Substantia nigra (tissue), 51 donors: ENCODE measurements at places on chromosomes 4 and X.

- DNase-seq = no peak
These were observed 1022.4 kb upstream of the DIAPH2 start for GRCh38 chrX:95662200-95662599.

DNA sequence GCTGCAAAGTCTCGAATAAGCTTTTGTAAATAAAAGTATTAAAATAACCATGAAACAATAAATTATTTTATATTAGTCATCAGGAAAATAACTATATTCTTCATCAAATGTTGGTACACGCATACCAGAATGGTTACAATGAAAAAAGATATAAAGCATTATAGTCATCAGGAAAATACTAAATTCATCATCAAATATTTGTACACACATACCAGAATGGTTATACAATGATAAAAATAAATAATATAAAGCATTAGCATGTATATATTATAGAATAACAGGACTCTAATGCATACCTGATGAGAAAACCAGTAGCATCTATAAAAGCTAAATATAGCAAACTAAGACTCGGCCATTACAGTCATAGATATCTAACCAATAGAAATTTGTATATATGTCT is 202.9 kb downstream of the TRAM1L1 start:
- no peak for DNase-seq

- no peak for DNase-seq
These were observed 150.6 kb downstream of the SPATA18 start for GRCh38 chr4:52201715-52202114.

DNA sequence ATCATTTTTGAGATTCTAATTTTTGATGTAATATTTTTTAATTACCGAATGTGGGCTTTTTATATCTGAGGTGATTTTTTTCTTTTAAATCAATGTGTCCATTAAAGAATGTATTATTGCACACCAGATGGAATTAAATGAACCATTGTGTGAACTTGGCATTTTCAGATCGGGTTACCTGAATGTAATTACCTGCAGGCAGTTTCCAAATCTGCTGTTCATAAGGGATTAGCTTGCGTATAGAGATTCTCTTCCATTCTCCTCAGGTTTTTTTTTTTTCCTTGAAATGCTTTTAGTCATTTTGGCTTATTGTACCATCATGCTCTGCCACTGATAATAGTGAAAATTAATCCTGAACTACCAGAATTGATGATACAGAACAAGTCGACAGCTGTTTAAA is 511.5 kb upstream of the ATOH1 start:
- no peak for DNase-seq

DNA sequence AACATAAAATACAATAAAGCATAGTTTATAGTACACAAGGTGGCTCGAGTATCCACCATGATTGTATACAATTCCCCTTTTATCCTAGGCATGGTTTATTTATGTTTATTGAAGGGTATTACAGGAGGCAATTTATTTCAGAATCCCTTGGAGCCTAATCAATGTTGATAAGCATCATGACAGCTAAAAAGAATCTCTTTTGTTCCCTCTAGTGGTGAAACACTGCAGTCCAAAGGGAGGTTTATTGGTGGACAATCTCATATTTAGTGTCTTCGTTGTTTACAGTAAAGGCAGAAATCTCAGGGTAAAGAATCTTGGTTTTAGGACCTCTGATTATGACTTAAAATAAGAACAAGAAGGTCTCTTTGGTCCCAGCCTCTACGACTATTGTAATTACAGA is 1712.5 kb downstream of the C4orf33 start:
- no peak for DNase-seq

- DNase-seq = no peak
These were observed 128.3 kb upstream of the TRIM2 start for GRCh38 chr4:153075836-153076518.

GRCh38 chr4:36322921-36323354 is 41.5 kb downstream of the DTHD1 start:
- no peak for DNase-seq

- no peak for DNase-seq
These were observed 17.1 kb downstream of the FBXO8 start for GRCh38 chr4:174266416-174266815.

DNA sequence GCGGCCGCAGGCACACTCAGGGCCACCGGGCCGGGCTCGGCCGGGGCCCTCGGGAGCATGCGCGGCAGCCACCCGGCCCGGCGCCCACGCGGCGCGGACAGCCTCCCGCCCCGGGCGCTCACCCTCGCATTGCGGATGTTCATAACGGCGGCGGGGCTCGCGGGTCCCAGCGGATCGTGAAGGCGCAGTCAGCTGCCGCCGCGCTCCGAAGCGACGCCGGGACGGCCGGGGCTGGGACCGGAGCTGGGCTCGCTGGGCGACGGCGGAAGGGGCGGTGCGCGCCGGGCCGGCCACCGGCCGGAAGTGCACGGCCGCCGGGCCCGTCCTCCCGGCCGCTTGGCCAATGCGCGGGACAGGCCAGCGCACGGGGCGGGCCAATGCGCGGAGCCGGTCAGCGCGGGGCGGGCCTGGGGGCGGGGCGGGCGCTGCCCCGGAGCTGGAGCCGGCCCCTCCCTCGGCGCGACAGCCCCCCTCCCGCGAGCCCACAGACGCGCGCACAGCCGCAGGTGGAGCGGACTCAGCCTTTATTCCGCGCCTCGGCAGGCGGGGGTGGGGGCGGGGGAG is at the start of gene NAA10:
NAA10 (minus strand) TSS at position 276 of the 564 bp plus-strand sequence; CDS start at position 143, 133 bp downstream.
- DNase-seq = peak; percentile 32

GRCh38 chrX:38652934-38653442 is 91.6 kb downstream of the TSPAN7 start:
- no peak for DNase-seq

DNA sequence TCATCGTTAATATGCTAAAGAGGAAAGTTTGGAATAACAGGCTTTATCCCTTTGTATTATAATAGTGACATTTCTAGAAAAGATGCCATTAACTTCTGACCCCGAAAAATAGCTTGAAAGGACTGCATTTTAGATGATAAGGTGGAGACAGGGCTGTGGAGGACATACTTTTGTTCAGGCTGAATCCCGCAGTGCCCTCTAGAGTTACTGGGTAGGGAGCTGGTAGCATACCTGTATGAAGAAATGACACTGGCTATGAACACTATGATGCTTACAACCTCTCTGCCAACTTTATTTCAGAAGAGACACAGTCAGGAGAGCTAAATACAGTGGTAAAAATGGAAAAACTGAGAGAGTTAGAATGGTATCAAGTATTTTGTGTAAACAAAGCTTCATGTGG is 8.1 kb downstream of the IL1RAPL1 start:
- no peak for DNase-seq

GRCh38 chrX:55715847-55716246 is 1.7 kb upstream of the RRAGB start:
- DNase-seq = no peak

- no peak for DNase-seq
These were observed 411.1 kb downstream of the TRIML1 start for GRCh38 chr4:188550296-188550695.

- no peak for DNase-seq
These were observed 61.0 kb downstream of the ARX start for GRCh38 chrX:24954732-24955131.

- DNase-seq = peak; percentile 10
These were observed 1.3 kb upstream of the FHIP1A start for GRCh38 chr4:151407466-151408379.

- no peak for DNase-seq
These were observed 4.3 kb upstream of the PLAC8 start for GRCh38 chr4:83118869-83119268.

DNA sequence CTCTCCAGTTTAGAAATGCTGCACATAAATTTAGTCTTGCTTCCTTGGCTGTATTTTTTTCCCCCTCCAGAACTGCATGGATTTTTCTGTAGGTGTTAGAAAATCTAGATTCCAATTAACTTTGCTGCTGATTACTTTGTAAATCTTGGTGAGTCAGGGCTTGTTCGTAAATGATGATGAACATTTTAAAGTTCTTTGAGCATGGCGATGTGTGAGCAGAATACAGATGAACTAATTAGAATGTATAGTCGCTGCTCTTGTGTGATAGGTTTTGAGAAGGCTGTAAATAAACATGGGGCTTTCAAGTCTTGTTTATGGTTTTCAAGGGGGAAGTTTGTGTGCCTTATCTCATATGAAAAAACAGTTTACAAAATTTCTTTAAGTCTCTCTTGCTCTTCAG is 23.3 kb downstream of the LIMCH1 start:
- DNase-seq = no peak

DNA sequence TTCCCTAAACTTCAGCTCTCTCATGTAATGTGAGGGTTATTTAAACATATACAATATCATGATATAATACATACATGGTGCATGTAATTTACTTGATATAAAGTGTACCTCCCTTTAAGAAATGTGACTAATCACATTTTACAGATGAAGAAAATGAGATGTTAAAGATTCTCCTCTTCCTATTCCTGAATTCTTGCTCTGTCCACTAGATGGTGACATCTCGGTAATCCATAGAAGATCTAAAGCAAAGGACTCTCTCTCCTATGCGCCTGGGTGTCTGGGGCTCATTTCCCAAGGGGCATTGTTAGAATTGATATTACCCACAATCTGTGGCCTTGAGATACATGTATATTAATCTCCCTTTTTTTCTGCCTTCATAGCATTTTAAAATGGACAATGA is 804.9 kb downstream of the RAB28 start:
- DNase-seq = no peak

- no peak for DNase-seq
These were observed 3.2 kb upstream of the TLR10 start for GRCh38 chr4:38785901-38786402.

DNA sequence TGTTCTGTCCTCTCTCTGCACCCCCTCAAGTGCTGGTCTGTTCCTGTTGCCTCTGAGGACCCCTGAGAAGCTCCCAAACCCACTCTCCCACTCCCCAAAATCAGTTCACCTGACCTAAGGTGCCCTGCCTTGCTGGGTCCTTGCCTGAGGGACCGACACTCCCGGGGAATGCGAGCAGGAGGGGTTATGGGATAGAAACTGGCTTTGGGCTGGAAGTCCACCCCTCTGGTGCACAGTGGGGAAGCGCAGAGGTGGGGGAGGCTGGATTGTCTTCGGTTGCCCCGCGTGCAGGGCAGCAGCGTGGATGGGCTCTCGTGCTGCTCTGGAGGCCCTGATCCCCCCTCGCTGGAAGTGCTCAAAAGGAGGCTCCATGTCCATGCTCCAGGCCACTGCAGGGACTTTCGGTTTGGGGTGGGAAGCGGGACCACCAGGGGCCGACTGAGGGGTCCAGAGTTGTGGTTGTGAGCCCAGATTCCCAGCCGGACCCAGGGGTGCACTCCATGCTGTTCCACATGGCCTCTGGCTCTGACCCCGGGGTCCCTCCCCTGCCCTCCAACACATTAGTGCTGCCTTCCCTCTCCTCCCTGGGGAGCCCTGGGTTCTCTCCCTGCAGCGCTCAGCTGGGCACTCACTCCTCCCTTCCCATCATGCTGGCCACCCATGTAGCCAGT is 7.6 kb downstream of the SORCS2 start:
- DNase-seq = no peak

DNA sequence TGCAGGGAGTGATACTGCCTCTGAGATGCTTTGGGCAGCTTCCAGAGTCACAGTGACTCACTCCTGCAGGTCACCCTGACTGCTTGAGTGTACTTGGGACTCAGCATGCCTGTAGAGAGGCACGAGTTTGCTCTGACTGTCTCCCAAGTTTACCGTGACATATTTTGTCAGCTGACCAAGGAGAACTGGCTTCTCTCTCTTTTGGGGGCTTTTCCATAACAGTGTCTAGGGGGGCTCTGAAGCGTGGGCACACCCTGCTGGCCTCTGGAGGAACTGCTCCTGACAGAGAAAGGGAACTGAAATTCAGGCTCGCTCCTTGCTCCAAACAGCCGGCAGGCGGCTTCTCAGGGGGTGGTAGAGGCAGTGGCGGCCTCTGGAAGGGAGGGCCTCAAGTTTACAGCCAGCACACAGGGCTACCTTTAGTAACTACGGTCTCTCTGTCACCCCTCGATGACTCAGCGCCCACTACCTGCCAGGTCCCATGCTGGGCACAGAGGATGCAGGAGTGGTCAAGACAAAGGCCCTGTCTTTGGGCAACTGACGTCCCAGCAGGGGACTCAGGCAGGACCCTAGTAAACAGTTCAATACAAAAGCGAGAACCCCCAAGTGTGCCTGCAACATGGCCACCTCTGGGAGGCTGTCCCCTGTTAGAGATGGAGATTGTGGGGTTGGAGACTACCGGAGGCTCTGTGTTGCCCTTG is 17.8 kb downstream of the ZNF185 start:
- DNase-seq = no peak

DNA sequence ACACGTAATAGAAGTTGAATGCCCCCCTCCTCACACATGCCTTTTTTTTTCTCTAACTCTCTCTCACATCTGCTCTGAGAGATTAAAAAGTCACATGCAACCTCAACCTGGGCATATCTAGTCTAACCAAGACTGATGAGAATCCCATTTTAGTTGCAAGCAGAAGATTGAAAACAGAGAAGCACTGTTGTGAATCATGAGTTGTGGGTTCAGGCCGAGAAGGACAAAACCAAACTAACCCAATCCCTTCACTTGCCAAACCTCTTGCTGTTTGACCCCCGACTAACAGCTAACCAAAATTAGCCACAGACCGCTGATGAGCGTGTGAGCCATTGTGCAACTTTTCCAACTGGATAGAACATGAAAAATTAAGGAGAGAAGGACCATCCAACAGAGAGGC is 31.8 kb downstream of the CXCL1 start:
- no peak for DNase-seq

DNA sequence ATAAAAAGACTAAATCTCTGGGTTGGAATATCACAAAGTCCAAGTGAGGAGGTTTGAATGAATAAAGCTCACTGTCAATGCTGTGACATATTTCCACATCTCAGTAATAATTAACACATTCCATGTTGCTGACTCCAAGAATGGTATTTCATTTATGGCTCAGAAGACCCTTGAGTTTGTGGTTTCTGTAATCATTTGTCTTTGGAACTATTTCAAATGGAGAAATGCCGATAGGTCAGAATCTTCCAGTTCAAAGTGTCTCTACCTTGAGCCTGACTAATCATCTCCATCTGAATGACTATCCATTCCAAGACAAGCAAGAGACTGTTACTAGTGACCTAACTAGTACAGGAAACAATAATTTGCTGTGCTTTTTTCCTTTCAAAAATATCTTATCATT is 24.2 kb upstream of the SLC2A9 start:
- no peak for DNase-seq

DNA sequence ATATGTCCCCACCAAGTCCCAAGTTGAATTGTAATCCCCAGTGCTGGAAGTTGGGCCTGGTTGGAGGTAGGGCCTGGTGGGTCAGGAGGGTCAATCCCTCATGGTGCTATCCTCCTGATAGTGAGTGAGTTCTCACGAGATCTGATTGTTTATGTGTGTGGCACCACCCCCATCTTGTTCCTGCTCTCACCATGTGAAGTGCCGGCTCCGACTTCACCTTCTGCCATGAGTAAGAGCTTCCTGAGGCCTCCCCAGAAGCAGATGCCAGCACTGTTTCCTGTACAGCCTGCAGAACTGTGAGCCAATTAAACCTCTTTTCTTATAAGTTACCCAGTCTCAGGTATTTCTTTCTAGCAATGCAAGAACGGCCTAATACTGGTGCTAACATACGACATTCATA is 22.7 kb upstream of the TMEM33 start:
- DNase-seq = no peak

DNA sequence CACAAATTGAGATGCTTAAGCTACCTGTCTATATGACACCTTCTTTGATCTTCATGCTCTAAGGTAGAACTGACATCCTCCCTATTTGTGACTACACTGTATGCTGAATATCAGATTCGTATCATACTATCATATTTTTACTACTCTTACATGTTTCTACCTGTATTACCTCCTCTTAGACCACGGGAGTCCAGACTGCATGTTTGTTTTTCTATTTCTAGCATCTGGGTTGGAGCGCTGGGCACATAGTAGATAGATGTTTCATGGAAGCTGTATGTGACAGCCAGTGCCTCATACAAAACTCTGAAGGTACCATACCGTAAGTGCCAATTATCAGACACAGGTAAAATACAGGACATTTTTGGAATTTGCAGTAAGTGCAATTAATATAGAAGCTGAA is 47.6 kb downstream of the ATP10D start:
- no peak for DNase-seq
